H1 (cell line): ENCODE measurements at places on chromosomes 7 and 10. TPM values are rescaled to one million over a fixed set of nuclear protein-coding genes. Genes with fewer than 3 reads are reported as not detected.

The AMZ1 gene
- polyA plus RNA-seq, result 0.59 and 1.1 TPM in 2 replicates

The ANKIB1 gene
- polyA plus RNA-seq, result 12.5 and 19.2 TPM in 2 replicates

The CDNF gene
- 0.27 and 0.67 TPM in 2 replicates for polyA plus RNA-seq

The KAZALD1 gene
- polyA plus RNA-seq, result 0.65 and 1.1 TPM in 2 replicates

The FKBP6 gene
- polyA plus RNA-seq, result 0.11 and 0.14 TPM in 2 replicates

The AS3MT gene
- polyA plus RNA-seq, result 5.2 and 5.8 TPM in 2 replicates

The ANKRD30A gene
- not detected in 2 replicates for polyA plus RNA-seq

The AKAP9 gene
- polyA plus RNA-seq, result 2.9 and 6.2 TPM in 2 replicates

The ZDHHC4 gene
- polyA plus RNA-seq, result 171 and 174 TPM in 2 replicates

The SH2D4B gene
- 0.06 TPM in 1 of 2 replicates, not detected in the other for polyA plus RNA-seq

The NEUROG3 gene
- 0.45 and 0.55 TPM in 2 replicates for polyA plus RNA-seq

The TRIP6 gene
- polyA plus RNA-seq, result 88.4 and 112 TPM in 2 replicates

The PPP2R2D gene
- 22.8 and 25.4 TPM in 2 replicates for polyA plus RNA-seq

The TSPAN33 gene
- polyA plus RNA-seq, result 42.8 and 46.6 TPM in 2 replicates

The TCAF2 gene
- 0.06 and 0.08 TPM in 2 replicates for polyA plus RNA-seq

The FAM180A gene
- not detected in 2 replicates for polyA plus RNA-seq
